ENCODE measurements at places on chromosomes 3 and 15.
A peak's percentile ranks its signal among the peaks of the same experiment; 100 is the strongest.

- peak; percentile 59 for DNase-seq
These were observed 29.6 kb downstream of the CPOX start for GRCh38 chr3:98563661-98564281.

- DNase-seq = no peak
These were observed 291.8 kb upstream of the GBE1 start for GRCh38 chr3:82053236-82053635.

DNA sequence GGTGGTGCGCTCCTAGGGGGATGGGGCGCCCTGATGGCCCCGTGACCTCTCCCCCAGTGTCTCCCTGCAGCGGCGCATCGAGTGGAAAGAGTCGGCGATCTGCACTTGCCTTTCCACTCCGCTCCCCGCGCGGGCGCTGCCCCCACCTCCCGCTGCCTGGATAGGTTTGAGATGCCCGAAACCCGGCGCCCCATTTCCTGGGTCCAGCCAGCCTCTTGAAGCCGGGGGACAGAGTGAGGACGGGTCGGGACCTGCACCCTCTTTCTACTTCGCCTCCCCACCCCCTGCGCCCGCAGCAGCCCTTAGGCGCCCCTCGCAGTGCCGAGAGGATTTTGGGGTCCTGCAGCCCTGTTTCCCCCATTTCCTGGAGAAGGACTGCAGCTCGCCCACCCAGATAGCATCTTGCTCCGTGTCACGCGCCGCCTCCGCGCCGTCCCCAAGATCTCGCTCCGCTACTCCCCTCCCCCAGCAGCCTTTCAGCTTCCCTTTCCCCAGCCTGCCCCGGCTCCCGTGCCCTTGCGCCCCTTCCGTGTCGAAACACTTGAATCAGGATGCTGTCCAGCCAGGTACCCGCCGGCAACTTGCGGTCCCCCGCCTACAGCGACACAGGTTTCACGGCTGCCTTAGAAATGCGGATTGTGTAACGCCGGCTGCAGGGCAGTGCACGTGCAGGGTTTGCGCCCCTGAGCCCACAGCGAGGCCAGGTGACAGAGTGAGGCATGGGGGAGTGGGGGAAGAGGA lies 519 bp downstream of the ABHD6 start:
- no peak for DNase-seq

- peak; percentile 63 for DNase-seq
These were observed 49.5 kb upstream of the SELENOK start for GRCh38 chr3:53941184-53941583.

DNA sequence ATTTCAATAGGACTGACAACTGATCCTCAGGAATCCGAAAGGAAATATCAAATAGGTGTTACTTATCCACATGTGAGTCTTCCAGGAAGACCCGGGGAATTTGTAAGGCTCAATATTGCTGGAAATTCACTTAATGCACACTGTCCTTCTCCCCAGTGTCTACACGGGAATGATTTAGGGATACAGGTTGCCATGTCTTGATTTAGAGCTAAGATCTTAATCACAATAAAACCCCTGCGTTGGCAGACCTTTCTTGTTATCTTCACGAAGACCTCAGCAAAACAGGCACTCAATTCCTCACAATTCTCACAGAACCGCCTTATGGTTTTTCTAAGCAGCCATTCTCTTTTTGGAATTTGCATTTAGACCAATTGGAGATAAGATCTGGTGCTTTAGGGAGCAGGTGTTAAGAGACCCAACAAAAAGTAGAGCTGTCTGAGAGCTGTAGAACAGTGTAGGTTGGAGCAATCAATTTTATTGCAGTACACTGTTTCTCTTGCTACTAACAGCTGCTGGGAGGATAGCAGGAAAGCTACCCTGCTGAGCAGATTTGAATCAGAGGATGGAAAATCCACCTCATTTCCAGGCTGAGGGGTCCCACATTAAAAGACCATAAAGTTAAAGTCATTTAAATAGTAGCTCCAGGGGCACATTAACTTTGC lies 925.7 kb downstream of the EPHA3 start:
- DNase-seq = no peak

DNA sequence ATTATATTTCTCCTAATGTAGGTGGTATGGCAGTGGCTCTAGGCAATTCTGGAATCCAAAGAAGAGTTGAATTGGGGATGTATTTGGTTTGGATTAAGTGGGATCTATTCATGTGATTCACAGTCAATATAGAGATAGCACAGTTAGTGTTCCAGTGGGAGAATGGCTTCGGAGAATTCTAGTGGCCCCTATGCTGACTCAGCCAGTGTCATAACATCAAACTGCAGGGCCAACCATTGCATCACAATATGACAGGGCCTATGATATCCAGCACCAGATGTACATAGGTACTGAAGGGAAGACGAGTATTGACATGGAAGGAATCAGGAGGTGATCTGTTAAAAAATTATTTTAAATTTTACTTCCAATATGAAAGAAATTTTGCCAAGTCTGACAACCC lies 302.8 kb upstream of the UBE2E2 start:
- no peak for DNase-seq

GRCh38 chr3:55164191-55164590 lies 236.3 kb upstream of the LRTM1 start:
- no peak for DNase-seq

DNA sequence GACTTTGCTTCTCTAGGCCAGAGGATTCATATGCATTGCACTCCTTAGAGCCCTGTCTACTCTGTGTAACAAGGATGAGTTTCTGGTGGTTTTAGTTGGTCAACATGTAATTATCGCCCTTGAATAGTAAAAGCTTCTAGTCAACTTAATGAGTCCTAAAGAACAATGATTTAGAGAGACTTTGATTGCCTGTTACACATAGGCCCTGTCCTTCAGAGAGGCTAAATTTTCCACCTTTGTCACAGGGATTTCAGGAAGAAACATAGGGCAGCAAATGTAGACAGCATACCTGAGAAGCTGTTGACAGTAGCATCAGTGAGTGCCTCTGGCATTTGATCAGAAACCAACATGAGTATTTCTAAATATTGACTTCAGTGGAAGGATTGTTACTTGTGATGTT lies 7.1 kb downstream of the BTLA start:
- DNase-seq = no peak

DNA sequence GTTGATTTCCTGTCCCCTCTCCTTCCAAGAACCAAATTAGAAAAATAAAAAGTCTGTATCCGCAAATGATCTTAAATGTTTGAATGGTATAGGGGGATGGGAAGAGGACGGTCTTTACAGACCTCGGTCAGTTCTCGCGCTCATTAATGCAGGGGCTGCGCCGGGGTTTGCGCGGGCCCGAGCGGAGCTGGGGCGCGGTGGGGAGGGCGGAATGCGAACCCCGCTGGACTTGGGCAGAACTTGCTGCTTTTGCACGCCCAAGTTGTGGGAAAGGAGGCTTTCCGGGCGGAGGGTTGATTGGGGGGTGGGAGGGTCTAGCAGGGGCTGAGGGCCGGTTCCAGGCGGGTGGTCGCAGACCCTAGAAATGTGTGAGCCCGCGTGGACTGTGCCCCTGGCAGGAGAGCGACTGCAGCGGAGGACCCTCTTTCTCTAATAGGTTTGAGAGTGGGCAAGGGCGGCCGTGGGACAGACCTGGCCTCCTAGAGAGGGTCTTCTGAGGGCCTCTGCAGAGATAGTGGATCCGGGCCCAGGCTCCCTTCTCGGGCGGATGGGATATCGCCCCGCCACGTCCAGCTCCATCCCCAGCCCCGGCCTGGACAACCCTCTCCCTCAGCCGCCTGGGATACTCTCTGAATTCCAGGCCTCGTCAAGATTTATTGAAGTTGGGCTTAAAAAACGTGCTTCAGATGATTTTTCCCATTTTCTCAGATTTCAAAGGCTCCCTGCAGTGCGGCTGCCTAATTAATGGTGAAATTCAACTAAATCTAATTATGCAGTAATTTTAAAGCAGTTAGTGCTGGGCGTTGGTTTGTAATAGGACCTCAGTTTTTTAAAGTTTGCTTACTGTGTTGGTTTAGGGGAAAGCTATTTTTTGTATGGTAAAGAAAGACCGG lies 11.3 kb downstream of the NR2F2 start:
- no peak for DNase-seq

DNA sequence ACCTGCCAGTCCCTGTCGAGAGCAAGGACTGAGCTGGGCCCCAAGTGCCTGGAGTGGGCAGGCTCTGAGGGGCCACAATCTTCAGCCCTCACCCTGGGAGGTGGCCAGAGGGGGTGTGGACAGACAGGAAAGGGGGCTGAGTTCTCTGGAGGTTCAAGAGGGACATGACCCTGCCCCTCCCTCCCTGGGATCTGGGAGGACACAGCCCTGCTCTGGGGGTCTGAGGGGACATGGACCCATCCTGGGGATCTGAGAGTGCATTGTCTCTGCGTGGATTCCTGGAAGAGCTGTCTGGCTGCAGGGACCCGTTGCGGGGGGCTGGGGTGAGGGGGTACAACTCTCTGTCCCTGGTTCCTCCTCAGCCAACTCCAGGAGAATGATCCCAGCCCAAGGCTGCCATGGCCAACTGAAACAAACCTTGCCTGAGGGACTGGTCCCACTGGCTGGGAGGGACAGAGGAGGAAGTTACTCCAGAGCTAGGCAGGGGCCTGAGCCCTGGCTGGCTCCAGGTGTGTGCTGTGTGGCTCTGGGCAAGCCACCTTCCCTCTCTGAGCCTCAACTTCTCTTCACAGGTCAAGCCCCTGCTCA lies 29.0 kb downstream of the PTH1R start:
- DNase-seq = no peak

DNA sequence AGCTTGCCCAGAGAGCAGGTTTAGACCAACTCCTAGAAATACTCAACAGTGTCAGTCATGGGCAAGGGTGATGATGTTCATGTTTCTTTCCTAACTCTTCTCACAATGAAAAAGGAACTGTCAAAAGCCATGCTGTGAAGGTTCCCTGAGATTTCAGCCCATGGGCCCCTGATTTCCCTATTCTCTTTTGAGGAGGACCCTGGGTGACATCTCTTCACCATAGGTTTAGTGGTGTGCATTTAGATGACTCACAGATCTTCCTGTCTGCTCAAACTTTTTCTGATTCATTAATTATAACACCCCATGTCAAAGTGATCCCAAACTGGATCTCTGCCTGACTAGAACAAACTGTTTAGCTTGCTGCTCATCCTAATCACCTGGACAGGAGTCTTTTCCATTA lies 108.0 kb downstream of the BBX start:
- peak; percentile 20 for DNase-seq

- no peak for DNase-seq
These were observed 266.1 kb downstream of the ADAMTSL3 start for GRCh38 chr15:83919978-83920510.

DNA sequence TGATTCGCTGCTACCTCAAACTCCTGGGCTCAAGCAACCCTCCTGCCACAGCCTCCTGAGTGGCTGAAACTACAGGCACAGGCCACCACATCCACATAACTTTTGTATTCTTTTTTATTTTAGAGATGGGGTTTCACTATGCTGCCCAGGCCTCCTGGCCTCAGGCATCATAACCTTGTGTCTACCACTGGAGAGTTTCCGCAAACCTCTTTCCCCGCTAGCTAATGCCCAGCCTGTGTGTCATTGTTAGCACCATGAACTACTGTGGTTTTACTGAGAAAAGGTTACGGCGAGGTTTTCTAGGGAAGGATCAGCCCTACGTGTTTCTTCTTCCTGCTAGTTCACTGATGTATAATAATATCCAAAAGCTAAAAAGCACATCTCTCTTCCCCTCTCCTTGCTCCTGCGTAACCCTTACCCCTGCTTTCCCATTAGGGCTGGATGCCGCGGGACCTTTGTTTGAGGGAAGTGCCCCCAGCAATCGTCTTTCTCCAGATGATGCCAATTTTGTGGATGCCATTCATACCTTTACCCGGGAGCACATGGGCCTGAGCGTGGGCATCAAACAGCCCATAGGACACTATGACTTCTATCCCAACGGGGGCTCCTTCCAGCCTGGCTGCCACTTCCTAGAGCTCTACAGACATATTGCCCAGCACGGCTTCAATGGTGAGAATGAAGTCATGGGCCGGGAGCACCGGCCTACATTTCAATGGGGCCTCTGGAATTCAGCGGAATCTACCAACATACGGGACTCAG lies 113.7 kb downstream of the LIPC start:
- no peak for DNase-seq

- DNase-seq = no peak
These were observed 334.8 kb downstream of the LPP start for GRCh38 chr3:188488801-188489200.

DNA sequence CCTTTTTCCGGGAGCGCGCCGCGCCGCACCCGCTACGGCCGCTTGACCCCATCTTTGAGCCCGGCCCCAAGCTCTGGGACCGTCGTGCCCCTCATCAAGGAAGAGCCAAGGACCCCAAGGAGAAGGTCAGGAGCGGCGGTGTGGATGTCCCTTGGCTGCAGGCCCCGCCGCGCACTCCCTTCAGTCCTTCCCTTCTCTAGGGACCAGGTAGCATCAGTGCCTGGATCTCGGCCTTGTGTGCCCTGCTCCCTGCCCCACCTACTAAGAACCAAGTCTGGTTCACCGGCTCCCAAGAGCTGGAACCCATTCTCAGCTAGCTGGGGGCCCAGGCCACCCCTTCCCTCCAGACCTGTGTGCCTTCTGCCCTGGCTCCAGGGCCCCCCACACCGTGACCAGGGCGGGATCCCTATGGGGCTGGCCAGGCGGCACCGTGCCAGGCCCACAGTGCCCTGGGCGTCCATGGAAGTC lies 69.3 kb upstream of the CGNL1 start:
- DNase-seq = no peak

DNA sequence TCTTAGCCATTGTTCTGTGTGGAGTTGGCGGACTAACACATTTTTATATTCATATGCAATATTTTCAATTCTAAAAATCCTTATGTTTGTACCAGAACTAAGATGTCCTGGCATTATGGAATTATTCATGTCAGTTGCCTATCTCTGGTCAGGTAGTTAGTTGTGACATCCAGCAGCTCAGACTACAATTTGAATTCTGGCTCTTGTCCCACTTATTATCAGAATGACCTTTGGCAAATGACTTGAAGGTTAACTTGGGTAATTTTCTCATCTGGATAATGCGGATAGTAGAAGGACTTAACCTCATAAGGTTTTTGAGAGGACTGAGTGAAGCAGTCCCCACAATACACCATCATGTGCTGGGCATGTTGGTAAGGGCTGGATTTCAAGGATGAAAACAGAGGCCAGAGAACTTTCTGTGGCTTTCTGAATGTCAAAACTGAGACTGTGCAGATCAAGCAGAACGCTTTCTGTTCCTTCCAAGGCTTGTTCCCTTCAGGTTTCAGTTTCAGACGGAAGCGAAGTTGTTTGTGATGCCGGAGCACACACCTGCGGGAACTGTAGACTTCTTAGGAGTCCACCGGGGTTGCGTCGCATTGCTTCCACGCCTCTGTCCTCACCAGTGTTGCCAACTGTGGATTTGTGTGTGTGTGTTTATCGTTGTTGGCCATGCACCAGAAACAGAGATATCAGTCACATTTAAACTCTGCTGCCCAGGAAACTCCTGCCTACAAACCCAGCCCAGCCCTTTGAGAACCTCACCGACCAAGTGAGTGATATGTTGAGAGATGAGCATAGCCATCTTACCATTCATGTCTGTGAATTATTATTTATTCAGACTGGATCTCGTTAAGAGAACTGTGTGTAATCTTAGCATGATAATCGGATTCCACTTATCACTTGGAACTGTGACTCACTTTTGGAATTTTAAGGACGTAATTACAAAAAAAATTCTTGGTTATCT lies 76.0 kb downstream of the PTPRG start:
- peak; percentile 65 for DNase-seq
